ENCODE measurements at places on chromosomes 11 and 22. TPM values are rescaled to one million over a fixed set of nuclear protein-coding genes. Genes with fewer than 3 reads are reported as not detected.

- no peak for DNase-seq
These were observed 215.8 kb upstream of the LRRC4C start for GRCh38 chr11:41675205-41675604.

DNA sequence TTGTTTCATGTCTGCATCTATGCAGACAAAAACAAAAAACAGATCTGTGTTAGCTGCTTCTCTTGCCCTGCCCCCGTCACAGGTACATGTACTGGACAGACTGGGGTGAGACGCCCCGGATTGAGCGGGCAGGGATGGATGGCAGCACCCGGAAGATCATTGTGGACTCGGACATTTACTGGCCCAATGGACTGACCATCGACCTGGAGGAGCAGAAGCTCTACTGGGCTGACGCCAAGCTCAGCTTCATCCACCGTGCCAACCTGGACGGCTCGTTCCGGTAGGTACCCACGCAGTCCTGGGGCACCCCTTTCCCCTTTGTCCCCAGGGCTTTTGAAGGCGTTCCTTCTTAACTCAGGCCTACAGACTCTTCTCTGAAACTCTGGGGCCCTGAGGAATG, 45.2 kb downstream of the LRP5 start:
- DNase-seq = no peak

DNA sequence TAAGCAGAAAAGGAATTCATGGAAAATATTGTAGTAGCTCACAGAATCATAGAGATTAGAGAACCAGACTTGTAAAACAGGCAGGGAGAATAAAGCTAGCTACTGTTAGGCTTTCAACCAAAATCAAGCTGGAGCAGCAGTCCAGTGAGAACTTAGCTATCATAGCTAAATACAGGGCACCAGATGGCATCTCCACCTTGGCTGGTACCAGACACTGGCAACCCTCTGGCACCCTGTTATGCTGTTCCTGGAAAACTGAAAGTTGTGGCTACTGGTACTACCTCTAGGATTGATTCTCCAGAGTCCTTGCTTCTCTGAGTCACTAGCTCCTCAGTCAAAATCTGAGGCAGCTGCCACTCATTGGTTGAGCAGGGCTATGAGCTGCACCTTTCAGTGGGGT, 6.0 kb upstream of the DRD2 start:
- no peak for DNase-seq

PNPLA5 gene
- total RNA-seq = not detected

GRCh38 chr11:88100151-88100550, 75.1 kb downstream of the RAB38 start:
- no peak for DNase-seq

SLCO2B1 gene
- 1.1 TPM for total RNA-seq

DNA sequence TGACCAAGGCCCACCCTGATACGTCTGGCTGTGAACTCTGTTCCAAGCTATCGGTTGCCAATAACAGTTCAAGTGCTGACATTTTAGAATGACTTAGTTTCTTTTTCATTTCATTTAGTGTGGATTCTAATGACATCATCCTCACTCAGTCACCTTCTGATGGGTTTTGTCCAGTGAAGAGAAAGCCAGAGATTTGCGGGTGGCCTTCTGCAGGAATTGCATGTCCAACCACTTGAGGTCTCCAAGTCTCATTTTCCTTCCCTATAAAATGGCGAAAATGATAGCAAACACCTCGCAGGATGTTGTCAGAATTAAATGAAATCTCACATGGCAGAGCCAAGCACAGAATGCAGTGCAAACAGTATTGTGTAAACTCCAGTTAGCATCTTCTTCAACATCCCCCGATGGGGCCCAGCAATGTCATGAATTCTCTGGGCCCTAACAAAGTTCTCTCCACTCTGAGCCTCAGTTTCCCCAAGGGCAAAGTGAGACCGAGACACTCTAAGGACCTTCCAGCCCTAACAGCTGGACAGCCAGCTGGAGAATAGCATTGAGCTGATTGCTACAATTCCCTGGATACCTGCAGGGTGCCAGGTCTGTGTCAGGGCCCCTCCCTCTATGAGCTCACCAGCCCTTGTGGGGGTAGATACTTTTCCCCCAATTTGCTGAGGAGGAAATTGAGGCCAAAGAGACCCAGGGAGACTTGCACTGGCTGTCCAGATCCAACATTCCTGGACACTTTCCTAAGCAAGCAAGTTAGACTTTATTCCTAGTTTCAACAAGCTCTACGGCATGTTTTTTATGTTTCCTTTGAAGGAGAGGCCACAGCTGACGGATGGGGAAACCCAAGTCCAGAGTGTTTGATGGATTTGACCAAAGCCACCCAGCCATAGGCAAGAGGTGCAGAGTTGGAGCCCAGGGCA, 286.7 kb downstream of the MN1 start:
- no peak for DNase-seq

DNA sequence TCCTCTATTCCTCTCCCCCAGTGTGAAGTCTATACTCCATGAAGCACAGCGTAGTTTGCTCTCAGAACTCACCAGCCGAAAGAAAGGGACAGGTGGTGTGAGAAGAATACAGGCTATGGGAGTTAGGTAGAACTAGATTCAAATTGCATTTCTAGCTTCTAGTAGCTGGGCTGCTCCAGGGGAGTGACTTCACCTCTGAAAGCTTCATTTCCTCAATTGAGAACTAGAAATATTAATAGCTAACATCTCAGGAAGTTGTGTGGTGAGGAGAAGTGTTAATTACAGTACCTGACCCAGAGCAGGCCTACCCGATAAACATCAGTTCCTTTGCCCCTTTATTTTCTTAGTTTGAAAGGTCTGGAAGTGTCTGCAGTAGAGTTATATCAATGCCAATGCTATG, 484.7 kb upstream of the TENM4 start:
- DNase-seq = no peak

SOX10 gene
- not detected for total RNA-seq

DNA sequence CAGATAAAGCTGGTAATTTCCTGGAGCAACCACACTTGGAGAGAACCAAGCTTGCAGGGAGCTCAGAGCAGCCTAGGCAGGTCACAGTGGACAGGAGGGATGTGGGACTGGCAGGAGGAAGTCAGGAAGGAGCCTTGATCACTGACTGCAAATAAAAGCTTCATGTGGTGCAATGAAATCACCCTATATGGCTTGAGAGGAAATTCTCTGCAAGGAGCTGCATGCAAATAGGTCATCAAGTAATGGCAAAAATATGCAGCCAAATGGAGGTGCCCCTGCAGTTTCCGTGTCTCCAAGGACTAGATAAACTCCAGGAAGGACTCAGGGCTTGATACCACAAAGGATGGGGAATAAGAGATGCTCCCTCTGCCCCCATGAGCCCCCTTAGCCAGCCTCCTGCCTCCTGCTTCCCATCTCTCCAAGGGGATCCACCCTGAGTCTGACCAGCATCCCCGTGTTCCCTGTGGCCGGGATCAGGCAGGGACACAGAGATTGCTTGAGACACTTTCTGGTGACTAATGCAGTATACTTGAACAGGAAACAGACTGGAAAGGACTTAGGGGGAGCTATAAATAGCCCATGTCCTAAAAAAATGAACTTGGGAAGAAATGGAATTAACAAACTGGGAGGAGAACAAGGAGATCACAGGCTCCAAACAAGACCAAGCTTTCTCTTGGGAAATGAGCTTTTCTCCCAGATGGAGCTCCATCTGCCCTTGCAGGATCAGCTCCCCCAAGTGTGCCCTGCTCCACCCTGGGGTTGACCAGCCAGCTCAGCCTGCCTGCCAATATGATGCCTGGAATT, 23.9 kb upstream of the MICAL2 start:
- DNase-seq = no peak

DNA sequence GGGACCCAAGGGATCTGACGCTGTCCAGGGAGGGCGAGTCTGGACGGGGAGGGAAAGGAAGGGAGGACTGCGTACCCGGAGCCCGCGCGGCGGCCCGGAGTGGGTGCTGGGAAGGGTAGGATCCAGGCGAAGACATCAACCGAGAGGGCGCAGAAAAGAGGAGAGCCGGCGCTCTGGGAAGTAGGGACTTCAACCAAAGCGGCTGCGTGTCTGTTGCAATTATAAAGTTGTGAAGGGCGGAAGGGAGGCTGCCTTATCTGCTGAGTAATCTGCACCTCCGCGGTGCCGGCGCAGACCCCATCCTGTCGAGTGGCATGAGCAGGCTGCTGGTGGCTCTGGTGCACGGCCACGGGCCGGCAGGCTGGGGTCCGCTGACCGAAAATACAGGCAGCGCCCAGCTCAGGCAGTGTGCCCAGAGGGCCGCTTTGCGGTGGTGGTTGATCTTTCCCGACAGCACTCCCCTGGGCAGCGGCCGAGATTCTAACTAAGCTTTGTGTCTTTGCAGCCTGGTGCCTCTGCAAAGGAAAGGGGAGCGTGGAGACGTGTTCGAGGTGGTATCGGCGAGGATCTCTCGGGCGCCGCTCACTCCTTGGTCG, 978 bp downstream of the C11orf87 start:
- no peak for DNase-seq

DNA sequence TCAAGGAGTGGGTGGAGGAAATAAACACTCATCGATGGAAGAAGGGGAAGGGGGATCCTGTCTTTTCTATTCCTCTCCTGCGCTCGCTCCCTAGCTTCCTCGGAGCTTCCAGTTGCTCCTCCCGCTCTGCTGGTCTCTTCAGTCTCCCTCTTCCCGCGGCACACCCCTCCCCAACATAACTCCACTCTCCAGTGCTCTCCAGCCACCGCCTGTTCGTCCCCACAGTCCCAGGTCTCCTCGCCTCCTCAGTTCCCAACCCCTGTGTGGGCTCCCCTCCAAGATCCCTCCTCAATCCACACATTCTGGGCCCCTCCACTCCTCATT, 438 bp downstream of the ZW10 start:
- no peak for DNase-seq

LRRC56 gene
- total RNA-seq = 4.3 TPM

DNA sequence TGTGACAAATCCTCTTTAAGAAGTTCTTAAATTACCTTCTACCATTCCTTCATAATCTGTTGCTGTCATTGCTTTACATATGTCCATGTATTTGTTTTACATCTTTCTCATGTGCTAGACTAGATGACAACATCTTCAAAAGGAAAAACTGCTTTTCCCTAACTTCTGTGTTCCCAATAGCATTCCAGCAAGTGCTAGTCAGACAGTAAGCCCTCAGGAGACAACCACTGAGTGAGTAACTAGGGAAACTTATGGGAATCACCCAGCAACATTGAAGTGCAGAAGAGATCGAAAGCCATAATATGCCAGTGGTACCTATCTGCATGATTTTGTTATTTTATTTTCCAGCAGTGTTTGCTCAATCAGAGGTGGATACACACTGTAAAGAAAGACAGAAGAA, 889.7 kb upstream of the API5 start:
- DNase-seq = no peak

DNA sequence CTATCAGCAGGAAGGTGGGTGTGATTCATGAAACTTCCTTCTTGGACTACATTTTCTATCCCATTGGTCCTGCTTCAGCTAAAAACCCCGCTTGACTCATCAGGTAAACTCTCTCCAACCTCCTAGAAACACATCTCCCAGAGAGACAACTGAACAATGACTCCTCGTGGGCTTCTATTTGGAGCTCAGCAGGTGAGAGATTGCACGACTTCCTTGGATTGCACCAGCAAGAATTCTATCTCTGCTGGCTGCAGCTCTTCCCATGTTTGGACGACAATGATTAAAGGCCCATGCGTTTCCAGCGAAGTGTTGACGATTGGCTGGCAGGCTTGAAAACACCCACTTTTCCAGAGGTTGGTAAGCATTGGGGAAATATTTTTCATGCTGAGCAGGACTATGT, 216.1 kb upstream of the NTM start:
- no peak for DNase-seq

GRCh38 chr11:63548178-63548577, 11.6 kb downstream of the PLAAT4 start:
- DNase-seq = no peak

DNA sequence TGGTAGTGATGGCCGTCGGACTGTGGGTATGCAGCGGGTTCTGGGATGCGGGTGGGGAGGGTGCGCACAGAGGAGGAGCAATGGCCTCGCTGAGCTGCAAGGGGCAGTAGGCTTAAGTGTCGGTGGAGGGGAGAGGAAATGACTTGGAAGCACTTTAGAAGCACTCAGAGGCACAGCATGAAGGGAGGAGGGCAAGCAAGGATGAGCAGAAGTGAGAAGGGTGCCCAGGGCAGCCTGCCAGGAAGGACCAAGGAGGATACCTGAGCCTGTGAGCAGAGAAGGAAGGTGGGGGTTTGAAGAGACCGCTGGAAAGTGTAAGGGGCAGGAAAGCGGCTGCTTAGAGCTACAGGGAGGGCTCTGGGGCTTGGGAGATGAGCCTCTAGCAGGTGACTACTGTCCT, 330 bp downstream of the SLC5A1 start:
- DNase-seq = no peak

DNA sequence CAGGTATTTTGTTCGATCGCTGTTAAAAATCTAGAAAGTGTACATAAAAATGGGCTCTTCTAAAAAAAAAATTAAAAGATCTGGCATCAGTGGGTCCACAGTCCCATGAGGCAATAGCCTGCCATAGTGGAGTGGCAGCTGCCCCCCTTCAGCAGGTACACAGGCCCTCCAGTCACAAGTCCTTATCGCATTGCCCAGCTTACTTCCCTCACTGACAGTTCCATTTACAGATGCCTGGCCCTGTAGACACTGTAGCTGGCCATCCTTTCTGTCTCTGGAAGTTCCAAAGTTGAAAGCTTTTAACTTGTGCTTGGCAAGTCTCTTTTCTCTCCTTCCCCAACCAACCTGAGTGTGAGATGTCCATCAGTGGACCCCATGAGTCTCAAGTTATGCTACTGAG, 11.4 kb downstream of the ZNRF3 start:
- DNase-seq = no peak

Measured in activated naive CD8-positive, alpha-beta T cell treated with anti-CD3 and anti-CD28 coated beads, Interleukin-2, amount 10 ng/mL, durations not matched to agents 7 days and 5 days (primary cell).